ENCODE measurements at places on chromosomes 2 and 18.

- DNase-seq = no peak
These were observed 6.4 kb downstream of the RTN4 start for GRCh38 chr2:55043841-55044240.

GRCh38 chr18:8799596-8800441 is 94.5 kb downstream of the MTCL1 start:
- DNase-seq = no peak

DNA sequence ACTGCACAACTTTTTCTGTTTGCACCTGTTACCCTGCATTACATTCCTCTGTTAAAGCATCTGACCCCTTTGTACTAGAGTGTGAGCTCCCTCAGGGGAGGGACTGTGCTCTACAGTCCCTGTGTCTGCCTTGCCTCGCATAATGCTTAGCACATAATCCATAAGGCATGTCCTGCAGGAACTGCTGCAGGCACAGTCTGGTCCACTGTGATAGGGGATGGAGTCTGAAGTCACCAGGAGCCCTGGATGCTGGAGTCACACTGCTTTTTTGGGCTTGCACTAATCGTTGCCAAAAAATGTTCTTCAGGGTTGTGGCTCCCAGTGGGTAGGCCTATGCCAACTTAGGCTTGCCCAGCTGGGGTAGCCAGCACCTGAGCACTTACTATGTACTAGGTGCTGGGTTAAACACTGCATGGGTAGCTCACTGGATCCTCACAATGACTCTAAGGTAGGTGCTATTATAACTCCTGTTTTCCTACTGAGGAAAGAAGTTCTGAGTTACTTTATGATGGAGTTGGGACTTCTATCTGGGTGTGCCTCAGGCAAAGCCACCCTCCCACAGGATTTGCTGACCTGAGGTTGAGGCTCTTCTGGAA is 33.3 kb downstream of the COPS7B start:
- DNase-seq = no peak

GRCh38 chr2:150136401-150136800 is 351.1 kb downstream of the RND3 start:
- no peak for DNase-seq

GRCh38 chr2:106163948-106164545 is 30.1 kb downstream of the UXS1 start:
- DNase-seq = no peak

DNA sequence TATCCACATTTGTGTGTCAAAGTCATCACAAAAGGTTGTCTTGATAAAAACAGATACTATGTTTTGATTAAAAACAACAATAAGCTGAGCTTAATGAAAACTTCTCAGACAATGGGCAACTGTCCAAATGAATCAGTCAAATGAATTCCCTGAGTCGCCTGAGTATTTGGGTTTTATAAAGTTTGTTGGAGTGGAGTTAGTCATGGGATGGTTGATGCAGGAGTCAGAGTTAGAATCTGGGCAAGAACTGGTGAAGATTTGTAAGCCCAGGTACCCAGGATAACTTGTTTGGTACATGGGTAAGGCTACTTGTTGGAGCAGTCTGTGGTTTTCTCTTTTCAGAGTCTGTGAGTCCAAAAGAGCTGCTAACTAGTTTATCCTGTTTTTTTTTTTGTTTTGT is 34.4 kb upstream of the RAPGEF4 start:
- no peak for DNase-seq

DNA sequence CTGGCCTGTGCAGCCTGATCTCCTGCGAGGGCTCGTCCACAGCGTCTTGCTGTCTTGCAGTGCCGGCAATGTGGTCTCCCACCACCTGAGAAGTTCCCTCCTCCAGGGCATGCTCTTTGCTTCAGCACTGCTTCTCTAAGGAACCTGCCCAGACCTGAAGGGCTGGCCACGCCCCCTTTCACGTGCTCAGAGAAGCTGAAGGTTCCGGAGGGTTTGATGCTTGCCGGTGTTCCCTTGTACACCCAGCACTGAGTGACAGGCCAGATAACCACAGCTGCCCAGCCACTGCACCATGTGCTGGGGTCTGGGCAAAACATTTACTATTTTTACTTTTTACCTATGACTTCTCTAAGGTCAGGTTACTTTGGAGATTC is 1.7 kb upstream of the POLR2D start:
- peak; percentile 18 for DNase-seq

- DNase-seq = no peak
These were observed 194.7 kb upstream of the TFPI start for GRCh38 chr2:187748958-187749357.

- DNase-seq = no peak
These were observed 36.0 kb downstream of the DPYSL5 start for GRCh38 chr2:26883956-26884355.

- DNase-seq = no peak
These were observed 52.2 kb upstream of the GALNT13 start for GRCh38 chr2:153819501-153819900.

DNA sequence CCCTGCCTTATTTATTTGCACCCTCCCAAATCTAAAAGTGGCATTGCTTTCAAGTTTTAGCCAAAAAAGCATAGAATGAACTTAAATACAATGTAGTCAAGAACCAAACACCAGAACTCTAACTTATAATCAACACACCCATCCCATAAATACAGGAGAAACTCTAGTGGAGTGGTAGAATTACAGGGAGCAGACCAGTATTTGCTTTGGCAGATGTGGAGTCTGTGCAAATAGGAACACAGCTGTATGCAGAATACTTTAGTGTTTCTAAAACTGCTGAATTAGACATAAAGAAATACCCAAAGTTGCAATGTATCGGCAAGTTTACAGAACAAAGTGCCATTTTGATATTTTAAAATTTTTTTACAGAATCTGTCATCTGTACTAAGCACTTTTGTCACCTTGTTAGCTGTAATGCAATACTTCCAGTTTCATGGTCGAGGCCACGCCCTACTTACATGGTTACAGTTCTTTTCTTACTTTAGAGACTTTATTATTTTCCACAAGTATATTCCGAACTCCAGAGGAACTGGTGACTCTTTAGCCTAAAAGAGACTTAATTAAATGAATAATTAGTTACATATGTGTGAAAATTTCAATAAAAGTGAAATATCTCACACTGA is 23.7 kb upstream of the COL5A2 start:
- DNase-seq = no peak

DNA sequence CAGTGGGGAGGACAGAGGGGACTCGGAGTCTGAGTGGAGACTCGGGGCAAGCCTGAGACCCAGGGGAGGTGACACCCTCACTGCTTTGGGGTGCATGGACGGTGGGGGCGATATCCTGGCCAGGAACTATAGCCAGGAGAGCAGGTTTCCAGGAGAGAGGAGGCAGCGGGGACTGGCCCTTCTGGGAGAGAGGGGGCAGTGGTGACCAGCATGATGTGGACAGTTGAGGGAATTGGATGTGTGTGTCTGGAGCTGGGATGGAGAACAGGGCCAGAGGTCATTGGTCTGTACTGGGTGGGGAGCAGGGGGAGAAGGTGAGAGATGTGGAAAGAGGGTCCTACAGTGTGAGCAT is 63.6 kb downstream of the ACKR3 start:
- no peak for DNase-seq

GRCh38 chr2:66389651-66390131 is 45.2 kb upstream of the MEIS1 start:
- DNase-seq = no peak

GRCh38 chr2:21770787-21771186 is 647.0 kb downstream of the TDRD15 start:
- DNase-seq = no peak

- no peak for DNase-seq
These were observed 229.0 kb downstream of the MGAT5 start for GRCh38 chr2:134482766-134483340.

DNA sequence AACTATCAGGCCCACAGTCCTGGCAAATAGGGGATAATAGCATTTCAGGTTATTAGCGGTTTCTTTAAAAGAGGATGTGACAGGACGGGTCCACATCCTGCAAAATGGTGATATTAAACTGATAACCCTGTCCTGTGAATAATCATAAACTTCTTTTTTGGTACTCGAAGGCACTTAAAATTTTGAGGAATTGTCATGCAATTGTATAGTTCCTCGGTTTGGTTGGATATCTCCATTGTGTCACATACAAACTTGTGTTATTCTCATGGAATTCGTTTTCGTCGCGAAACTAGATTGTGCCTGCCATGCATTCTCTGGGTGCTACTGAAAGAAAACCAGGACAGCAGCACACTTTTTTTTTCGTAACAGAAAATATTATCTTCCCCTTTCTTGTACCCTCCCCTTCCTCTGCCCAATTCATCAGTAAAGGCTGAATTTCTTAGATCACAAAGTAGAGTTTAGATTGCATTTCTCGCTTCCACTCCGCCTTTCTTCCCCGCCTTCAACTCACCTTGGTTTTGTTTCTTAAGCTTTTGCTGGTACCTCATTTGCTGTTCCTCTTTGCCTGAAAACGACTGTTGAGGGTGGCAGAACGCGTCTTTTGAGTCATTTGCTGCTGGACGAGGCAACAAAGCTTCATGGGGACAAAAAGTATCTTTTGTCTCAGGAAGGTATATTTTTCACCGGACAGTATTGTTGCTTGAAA is 1.3 kb downstream of the CERS6 start:
- DNase-seq = no peak

GRCh38 chr18:55477860-55478581 is 110.0 kb downstream of the TCF4 start:
- DNase-seq = no peak

DNA sequence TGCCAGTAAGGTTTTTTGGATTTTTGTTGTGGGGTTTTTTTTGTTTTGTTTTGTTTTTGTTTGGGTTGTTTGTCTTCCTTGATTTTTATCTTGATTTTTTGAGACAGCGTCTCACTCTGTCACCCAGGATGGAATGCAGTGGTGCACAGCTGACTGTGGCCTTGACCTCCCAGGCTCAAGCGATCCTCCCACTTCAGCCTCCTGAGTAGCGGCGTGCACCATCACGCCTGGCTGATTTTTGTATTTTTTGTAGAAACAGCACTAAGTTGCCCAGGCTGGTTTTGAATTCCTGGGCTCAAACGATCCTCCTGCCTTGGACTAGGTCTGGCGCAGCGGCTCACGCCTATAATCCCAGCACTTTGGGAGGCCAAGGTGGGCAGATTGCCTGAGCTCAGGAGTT is 16.4 kb downstream of the MPPE1 start:
- no peak for DNase-seq

- DNase-seq = no peak
These were observed 71.9 kb downstream of the SLC66A2 start for GRCh38 chr18:79879566-79879965.

DNA sequence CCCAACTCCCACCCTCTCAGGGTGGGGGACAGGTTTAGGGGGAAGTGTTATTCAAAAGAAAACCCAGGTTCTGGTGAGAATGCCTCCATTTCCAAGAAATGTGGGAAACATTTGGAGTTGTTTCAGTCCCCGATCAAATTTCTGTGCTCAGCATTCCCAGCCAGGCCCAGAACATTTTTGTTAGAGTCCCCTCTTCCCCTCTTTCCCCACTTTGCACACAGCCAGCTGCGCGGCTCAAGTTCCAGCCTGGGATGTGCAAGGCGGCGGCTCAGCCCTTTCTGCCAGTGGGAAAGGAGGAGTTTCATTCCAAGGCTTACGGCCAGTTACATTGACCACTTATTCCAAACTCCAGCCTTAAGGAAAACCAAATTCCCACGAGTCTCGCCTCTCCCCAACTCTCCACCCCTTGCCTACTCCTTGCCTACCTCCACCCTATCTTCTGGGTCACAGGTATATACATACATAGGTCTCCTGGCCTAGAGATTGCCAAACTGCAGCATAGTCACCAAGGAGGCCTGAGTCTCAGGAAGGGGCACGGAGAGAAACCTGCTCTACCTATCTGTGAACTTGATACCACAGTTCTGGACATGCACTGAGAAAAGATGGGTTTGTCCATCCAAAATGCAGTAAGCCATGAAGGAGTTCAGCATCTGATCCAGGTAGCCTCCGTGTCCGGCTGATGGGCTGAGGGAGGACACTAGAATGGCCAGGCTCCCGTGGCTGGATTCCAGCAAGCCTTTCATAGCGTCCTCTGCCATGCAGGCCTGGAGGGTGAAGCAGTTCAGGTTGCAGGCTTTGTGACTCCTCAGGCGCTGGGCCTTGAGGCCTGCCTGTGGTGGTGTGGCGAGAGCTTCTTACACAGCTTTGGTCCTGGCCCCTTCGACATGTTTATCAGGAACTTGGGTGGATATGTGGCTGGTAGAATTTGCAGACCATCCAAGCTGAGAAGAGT is 154.5 kb downstream of the ZFP36L2 start:
- no peak for DNase-seq

DNA sequence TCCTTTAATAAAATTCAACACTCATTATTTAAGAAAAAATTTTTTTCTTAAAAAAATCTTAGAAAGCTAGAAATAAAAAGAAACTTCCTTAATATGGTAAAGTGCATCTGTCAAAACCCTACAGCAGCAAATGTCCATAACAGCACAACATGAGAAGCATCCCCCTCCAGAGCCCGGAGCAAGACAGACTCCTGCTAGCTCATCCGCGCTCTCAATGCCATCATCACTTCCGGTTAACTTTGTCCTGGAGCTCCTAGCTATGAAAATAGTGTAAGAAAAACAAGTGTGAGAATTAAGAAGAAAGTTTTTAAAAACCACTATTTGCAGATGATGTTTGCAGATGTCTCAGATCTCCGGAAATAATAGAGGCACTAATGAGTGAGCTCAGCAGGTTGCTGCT is 103.1 kb downstream of the TEX51 start:
- DNase-seq = no peak

- DNase-seq = no peak
These were observed 125.6 kb downstream of the GRB14 start for GRCh38 chr2:164495491-164496223.

GRCh38 chr2:168622559-168622958 is 166.5 kb downstream of the CERS6 start:
- no peak for DNase-seq

GRCh38 chr18:23068011-23068410 is 67.3 kb upstream of the CABLES1 start:
- DNase-seq = no peak

- no peak for DNase-seq
These were observed 600.6 kb upstream of the SALL3 start for GRCh38 chr18:78378983-78379382.

- DNase-seq = no peak
These were observed 217.0 kb downstream of the SPP2 start for GRCh38 chr2:234267534-234267933.

- no peak for DNase-seq
These were observed 28.2 kb upstream of the YWHAQ start for GRCh38 chr2:9658972-9659371.

DNA sequence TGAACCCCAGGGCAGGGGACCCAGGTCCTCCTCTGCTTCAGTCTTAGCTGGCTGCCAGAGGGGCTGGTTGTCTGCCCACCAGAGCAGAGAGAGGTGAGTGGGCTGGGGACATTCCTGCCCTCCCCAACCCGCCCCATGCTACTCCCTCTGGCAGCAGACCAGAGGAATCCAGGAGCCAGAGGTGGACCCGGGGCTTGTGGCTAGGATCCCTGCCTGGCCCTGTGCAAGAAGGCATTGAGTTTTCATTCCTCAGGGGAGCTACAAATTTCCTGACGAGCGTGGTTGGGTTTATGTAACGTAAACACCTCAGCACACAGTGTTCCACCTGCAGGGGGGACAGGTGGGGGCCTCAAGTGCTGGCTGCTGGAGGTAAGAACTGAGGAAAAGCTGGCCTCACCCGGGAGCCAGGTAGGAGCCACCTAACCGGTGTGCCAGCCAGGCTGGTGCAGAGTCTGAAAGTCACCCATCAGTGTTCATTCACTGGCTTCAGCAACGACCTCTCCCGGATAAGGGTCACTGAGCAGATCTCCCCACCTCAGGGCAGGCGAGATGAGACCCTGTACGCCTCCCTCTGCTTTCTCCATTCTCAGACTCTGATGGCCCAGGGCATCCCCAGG is 246.8 kb downstream of the DYSF start:
- DNase-seq = no peak

Measured in stimulated activated CD4-positive, alpha-beta T cell treated with anti-CD3 and anti-CD28 coated beads, Interleukin-1b, Interleukin-23, amount 100 ng/mL, for 1 hour (primary cell).